ENCODE measurements at places on chromosomes 3 and 15. TPM values are rescaled to one million over a fixed set of nuclear protein-coding genes. Genes with fewer than 3 reads are reported as not detected.
A peak's percentile ranks its signal among the peaks of the same experiment; 100 is the strongest.

GRCh38 chr3:120114376-120114775, 20.1 kb upstream of the GSK3B start:
- H3K36me3 ChIP-seq, result no peaks in the 10 kb centered on the region
- H3K4me1 ChIP-seq, result no peaks in the 10 kb centered on the region
- no peak overlapping the region for H3K27ac ChIP-seq
- DNase-seq, result no peak
- H3K4me3 ChIP-seq, result no peak overlapping the region

GRCh38 chr3:3705090-3705775, 94.0 kb upstream of the LRRN1 start:
- H3K36me3 ChIP-seq, result no peaks in the 10 kb centered on the region
- no peaks in the 10 kb centered on the region for H3K27me3 ChIP-seq
- no peaks in the 10 kb centered on the region for H3K4me1 ChIP-seq
- no peak overlapping the region for H3K27ac ChIP-seq
- no peak overlapping the region for H3K4me3 ChIP-seq
- no peak for DNase-seq

DNA sequence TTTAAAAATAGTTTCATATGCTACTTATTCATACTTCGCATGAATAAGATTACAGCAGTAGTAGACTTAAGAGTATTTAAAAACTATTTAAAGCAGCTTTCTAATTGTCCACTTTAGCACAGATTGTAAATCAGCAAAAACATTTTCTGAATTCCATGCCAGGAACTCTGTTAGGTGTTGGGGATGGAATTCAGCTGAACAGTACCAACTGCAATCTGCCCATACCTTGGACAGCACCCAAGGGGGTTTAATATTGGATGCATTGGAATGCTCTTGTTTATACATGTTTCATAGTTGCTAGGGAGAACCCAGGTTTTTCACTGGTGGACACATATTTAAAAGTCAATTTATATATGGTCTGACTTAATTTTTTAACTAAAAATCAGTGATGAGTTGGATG, 74.8 kb downstream of the PPM1L start:
- no peak overlapping the region for H3K27ac ChIP-seq
- no peaks in the 10 kb centered on the region for H3K36me3 ChIP-seq
- no peaks in the 10 kb centered on the region for H3K4me1 ChIP-seq

- H3K27me3 ChIP-seq, result no peaks in the 10 kb centered on the region
- DNase-seq, result no peak
- peak overlapping the region; percentile 100 for H3K27ac ChIP-seq
- peaks cover 76% of the 10 kb centered on the region for H3K4me1 ChIP-seq
Measured at GRCh38 chr15:91866971-91867372, 13.5 kb downstream of the SLCO3A1 start.

The CD200 gene
- total RNA-seq, result not detected

The RPSA gene
- total RNA-seq, result 2,449 TPM
